ENCODE measurements at places on chromosomes 6 and 20.

DNA sequence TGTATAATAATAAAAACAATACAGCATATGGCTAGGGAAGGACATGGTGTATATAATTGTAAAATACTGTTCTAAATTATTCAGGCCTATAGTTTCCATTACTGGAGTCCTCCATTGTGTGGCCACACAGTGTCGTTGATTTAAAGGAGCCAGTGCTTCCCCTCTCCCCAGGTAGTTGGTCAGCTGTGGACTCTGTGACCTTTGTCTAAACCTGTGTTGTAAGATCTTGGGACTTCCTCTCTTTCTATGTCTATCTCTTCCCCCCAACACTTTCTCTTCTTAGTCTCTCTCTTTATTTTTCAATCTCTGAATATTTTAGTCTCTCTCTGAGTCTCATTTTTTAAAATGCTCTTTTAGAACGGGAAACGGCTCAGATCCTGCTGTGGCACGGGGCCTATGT is 35.6 kb downstream of the BRPF3 start:
- DNase-seq: no peak

DNA sequence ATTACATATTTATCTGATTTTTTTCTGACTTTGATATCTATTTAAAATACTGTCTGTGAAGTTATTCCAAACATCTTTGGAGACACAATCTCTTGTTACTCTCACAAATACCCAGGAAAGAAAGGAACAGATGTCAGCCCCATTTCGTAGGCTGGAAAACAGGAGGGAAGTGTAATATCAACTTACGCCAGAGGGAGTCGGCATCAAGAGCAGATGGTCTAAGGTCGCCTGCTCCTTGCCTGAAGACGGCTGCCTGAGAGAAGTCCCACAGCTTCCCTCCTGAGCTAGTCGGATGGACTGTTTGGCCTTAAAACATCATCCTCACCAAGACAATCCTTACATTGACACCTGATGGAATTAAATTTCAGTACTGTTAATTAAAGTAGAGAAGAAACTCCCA is 13.4 kb downstream of the CST7 start:
- DNase-seq: no peak

DNA sequence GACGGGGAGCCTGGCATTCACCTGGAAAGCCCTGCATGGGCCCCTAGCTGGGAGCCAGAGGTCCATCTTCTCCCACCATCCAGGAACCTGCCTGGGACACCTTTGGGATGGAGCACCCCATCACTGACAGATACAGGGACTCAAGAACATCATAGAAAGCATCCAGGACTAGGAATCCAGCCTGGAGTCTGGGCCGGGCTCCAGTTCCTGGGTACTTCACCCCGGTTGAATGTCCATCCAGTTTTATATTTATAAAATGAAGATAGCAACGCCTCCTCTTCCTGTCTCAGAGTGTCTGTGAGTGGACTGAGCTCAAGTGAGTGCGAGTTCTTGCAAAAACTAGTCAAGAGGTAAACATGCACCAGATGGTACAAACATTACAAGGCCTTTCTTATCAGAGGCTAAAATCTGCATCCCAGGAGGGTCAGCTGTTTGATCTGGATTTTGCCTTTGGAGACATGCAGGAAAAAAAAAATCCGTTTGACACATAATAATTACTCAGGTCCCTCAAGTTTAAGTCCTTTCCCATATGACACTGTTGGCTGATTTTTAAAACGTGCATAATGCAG is 27.4 kb downstream of the ZC3H12D start:
- DNase-seq: no peak

DNA sequence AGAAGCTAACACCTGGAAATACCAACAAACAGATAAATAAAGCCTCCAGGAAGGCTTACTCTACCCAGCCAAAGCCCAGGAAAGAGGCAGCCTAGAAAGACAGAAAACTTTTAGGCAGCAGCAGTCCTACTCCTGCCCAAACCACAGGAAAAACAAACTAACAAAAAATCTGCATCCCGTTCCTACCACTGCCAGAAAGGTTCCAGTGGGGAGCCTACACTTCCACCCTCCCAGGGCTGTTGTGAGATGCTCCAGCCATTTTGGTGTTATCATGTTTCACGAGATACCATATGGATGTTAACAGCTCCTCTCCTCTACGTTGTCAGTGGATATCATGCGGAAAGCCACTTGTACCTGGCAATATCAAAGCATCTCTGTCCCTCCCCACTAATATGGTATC is 336.7 kb upstream of the PRND start:
- DNase-seq: no peak

GRCh38 chr6:106090001-106090400 is 3.9 kb downstream of the PRDM1 start:
- DNase-seq: no peak

DNA sequence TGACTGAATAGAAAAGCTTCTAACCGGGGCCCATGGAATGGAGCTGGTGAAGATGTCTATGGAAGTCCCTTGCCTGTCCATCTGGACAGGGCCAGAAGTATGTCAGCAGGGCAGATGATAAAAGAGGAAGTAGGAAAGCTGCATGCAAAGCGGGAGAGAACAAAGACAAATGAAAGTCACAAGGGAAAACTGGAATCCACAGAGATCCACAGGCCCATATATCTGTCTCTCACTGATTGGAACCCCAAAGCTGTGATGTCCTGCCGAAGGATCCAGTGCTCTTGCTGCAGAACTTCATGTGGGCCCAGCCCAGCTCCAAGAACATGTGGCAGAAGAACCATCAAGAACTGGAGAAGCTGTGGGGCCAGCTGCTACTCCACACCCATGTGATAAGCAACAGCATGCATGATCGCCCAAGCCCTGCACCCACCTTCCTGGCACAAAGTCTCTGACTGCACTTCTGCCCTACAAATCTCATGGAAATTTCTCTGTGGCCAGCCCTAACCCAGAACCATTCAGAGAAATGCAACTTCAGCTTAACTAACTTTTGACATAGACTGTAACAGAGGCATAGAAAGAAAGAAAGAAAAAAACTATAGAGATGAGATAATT is 716.0 kb downstream of the KIF16B start:
- no peak for DNase-seq

DNA sequence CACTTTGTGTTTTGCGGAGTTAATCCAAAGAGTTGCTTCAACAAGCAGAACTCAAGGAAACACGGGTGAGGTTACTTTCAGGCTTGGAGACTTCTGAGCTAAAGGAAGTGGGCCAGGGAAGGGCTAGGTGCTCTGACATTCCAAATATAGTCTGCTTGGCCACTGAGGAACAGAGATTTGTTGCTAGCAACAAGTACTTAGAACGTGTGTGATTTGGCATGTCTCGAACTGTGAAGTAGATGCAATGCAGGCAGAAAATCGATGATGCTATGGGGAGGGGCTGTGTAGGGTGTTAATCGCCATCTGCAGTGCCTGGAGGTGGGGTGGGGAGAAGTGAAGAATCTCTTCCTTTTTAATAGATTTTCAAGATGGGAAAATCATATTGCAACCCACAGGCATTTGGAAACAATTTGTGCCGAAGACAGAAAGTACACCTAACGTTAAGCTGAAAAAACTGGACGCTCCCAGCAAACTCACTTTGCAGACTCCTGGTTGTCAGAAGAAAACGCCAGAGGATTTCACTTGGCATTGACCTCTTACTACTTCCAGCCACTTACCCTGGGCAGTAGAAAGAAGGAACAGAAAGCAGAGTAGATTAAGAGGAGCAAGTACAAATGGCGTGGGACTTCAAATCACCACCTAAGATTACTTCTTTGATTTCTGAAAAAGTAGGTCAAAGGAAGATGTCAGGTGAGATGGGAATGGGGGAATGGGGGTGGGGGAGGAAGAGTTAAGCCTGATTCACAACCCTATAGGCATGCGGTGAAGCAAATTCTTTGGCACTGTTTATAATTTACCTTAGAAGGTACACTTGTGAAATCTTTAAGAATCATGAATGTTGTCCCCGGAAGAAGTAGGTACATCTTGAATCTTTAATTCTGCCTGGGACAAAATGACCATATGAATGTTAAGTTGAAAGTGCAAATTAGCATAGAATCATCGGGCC is 314.1 kb downstream of the CD83 start:
- DNase-seq: no peak

Data from nephron progenitor cell (in vitro differentiated cells).